ENCODE measurements at places on chromosomes 5 and 9. TPM values are rescaled to one million over a fixed set of nuclear protein-coding genes. Genes with fewer than 3 reads are reported as not detected.

C9orf153 gene
- 3.0 TPM for total RNA-seq

WNK2 gene
- 4.8 TPM for total RNA-seq

CA9 gene
- 0.37 TPM for total RNA-seq

TRMO gene
- total RNA-seq = 17.2 TPM

ZNF474 gene
- total RNA-seq = 0.21 TPM

SLC34A3 gene
- total RNA-seq = not detected

PIP5K1B gene
- 6.4 TPM for total RNA-seq

FOXD4L4 gene
- not detected for total RNA-seq

NPR2 gene
- 23.1 TPM for total RNA-seq

MEF2C gene
- 166 TPM for total RNA-seq

YTHDC2 gene
- 69.1 TPM for total RNA-seq

C9orf43 gene
- 0.74 TPM for total RNA-seq

OLFML2A gene
- total RNA-seq = 40.2 TPM

LECT2 gene
- not detected for total RNA-seq

ZNF883 gene
- total RNA-seq = 2.9 TPM

SPINK7 gene
- not detected for total RNA-seq

ARHGEF28 gene
- total RNA-seq = 16.9 TPM

PDLIM4 gene
- 17.4 TPM for total RNA-seq

FAM153A gene
- not detected for total RNA-seq

FAM78A gene
- 3.1 TPM for total RNA-seq
